Stimulated activated CD8-positive, alpha-beta memory T cell treated with anti-CD3 and anti-CD28 coated beads, Interleukin-4, amount 100 ng/mL, for 24 hours (primary cell): ENCODE measurements at places on chromosomes 2 and 18.

DNA sequence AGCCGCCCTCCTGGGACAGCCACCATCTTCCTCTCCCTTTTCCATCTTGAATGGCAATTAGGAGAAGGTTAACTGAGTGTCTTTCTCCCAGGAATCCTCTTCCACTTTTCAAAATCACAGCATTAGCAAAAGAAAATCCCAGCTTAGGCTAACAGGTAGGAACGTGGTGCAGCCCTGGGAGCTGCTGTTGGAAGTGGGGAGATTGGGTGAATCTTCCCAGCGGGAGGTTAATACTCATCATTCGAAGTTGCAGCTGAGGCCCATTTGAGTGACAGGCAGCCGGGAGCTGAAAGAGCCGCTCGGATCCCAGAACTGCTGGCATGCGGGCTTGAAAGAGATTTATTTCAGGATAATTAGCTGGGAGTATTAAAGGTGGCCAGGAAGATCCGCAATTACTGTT lies 306.0 kb downstream of the BCL11A start:
- DNase-seq: no peak

DNA sequence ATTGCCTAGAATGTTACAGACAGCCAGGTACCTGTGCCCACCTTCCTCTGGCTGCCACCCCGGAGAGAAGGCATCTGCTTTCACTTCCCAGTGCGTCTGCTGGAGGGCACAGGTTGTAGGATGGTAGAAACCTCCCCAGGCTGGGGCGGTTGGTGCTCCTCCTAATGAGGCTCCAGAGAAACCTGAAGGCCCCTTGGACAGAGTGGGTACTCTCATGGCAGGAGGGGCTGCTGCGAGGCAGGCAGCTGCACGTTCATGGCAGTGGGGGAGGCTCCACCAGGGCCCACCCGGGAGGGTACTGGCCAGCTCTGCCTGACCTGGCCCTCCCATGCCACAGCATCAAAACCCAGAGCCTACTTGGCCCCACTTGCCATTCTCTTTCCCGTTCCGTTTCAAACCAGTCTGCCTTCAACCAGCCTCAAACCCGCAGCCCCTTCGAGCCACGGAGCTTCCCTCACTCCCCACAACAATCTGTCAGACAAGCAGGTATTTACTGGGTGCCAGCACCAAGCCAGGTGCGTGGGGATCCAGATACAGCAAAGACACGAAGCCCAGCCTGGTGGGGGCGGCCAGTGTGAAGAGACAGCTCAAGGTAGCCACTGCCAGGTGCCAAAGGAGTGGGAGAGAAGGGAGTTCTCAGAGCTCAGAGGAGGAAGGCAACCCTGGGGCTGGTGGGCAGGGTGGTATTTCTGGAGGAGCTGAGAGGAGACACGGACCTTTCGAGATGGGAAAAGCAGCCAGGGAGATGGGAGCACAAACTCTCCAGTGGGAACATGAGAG lies 229.6 kb downstream of the LOXHD1 start:
- no peak for DNase-seq

- DNase-seq: no peak
Observed at GRCh38 chr2:102376052-102376591, 20.5 kb downstream of the IL18R1 start.

DNA sequence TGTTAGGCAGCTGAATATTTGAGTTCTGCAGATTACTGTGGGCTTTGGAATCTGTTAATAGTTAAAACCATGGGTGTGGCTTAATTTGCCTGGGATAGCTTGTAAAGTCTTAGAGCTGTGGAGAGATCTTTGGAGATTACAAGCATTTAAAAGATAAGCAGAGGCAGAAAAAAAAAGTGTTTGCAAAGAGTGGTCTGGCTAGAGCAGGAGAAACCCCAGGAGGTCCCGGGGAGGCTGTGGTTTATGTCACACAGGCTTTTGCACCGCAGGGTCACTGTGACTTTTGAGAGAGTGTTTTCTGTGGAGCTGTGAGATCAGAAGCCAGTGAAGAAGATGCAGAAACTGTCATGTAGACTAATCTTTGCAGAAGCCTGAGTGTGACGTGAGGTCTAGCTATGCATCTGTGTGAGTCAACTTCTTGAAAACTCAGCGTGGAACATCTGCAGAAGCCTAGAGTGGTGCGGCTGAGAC lies 49.0 kb downstream of the SETBP1 start:
- DNase-seq: peak; percentile 38

DNA sequence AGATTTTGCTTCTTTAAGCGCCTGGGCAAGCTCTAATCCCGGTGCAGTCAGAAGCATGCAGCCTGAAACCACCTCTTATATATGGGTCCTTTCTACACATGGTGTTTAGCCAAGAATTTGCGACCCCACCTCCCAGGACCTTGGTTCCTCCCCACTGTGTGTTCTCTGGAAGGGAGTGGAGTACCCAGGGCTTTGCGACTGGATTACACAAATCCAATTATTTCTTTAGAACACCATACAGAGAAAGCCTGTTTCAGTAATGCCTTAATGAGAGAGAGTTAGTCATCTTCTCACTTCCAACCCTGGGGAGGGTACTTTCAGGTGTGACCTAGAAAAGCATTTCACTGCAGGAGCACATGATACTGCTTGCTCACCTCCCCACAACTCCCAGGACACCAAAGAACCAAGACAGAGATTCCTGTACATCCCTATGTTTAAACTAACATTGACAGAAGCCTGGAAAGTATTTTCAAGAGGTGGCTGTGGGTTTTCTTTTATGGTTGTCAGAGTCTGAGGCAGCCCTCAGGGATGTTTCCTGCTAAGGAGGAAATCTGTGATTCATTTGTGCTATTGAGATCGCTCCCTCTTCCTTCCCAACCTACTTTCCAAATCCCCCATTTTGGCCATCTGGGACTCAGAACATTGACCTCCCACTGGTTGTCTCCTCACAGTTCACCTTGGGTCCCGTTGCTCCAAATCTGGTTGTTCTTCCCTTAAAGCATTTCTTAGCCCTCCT lies at the start of gene CAPN14:
TSS of gene CAPN14 (minus strand) at position 51 of the 736 bp plus-strand sequence. CDS start 12,068 bp downstream, outside the sequence.
- DNase-seq: no peak

DNA sequence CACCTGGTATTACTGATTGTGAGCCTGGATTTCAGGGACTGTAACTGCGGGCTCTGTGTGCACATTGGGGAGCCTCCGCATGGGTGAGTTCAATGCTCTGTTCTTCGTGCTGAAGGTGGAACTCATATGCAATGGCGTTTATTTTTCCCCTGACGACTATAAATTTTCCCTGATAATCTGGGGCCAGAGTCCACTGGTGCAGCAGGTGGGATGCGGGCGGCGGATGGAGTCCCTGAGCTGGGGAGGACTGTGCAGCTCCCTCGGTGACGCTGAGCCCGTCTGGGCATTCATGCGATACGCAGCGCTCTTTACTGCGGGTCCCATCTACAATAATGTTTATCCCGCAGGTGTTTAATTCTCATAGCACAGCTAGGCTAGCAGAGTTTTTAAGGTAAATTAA lies 181.6 kb upstream of the ALKAL2 start:
- DNase-seq: no peak

GRCh38 chr2:232749331-232749730 lies 27.0 kb downstream of the KCNJ13 start:
- no peak for DNase-seq

- no peak for DNase-seq
Observed at GRCh38 chr2:47512581-47513083, 109.7 kb downstream of the MSH2 start.

DNA sequence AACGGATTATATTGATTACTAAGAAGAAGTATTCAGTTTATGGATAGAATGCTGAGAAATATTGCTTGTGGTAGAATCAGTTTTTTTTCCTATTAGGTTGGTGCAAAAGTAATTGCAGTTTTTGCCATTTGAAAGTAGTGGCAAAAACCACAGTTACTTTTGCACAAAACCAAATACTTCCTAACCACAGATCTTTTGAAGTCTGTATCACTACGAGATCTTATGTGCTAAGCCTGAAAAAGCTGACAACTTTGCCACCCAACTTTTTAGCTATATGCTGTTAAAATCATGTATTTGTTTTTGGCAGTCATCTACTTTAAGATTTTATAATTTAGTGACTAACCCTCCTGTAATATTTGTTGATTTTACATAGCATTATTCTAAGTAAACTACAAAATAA lies 24.6 kb downstream of the DNAJC10 start:
- no peak for DNase-seq

- no peak for DNase-seq
Observed at GRCh38 chr2:15818318-15818753, 122.0 kb upstream of the MYCN start.

DNA sequence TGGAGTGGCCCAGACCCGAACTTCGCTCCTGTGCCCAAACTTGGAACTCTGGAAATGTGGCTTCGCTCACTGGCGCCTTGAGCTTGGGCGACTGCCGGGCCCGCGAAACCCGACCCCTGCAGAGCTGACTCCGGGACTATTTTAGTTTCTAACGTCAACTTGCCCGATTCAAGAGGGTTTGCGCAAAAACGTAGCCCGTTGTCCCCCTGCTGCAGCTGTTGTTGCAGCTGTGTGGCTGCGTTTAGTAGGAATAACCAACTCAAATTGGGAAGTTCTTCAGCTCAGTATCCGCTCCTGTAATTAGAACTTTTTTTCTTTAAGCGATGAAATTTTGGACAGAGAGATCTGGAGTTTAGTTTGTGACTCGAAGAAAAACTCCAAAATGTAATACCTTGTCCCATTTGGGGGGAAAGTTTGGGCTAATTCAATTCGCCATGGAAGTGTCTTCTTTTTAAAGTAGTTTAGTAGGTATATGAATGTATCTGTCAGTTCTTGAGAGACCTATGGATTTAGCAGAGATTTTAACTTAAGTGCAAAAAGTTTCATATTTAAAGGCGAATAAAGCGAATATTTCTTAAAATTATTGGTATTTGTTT lies 559 bp downstream of the MYL12A start:
- DNase-seq: no peak

GRCh38 chr2:77831060-77831459 lies 308.9 kb upstream of the LRRTM4 start:
- no peak for DNase-seq

DNA sequence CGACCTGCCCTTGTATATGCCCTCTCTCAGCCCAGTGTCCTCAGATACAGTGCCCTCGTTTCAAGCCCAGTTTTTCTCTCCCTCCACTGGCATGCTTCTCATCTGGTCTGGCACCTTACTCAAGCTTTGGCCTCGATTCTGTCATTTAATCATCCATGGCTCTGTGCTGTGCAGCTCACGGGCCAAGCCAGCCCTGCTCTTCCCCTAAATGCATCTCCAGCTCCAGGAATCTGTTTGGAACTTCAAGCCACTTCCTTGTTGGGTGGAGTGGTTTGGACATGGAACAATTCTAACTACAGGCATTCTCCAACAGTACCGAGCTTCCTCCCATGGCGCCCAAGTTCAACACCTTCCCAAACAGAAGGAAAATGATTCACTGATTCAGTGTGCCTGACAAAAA lies 76.7 kb upstream of the ZNF397 start:
- DNase-seq: no peak

DNA sequence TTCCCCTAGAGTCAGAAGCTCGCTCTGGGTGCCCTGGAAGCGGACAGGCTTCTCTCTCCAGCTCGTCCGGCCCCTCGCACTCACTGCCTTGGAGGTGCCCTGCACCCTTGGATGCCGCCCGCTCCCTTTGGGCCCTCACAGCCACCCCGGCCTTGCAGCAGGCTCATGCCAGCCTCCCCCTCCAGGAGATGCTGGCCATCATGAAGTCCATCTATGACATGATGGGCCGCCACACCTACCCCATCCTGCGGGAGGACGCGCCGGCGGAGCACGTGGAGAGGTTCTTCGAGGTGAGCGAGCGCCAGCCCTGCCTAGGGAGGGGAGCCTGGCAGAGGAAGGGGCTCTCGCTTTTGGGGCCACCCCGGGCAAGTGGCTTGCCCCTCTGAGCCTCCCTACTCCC lies 20.3 kb upstream of the FAHD2A start:
- DNase-seq: no peak

DNA sequence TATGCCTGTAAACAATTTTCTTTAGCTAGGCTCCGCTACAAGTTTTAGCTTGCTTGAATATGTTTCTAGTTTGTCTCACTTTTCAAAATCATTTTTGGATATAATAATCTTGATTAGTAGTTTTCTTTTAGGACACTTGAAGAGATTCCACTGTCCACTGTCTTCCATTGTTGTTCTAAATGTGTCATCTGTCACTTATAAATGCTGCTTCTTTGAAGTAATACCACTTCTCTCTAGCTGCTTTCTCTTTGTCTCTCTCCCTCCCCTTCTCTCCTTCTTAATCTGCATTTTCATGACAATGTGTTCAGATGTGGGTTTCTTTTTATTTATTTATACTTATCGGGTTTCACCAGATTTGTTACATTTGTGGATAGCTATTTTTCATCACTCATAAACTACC lies 73.7 kb upstream of the DPP10 start:
- no peak for DNase-seq

DNA sequence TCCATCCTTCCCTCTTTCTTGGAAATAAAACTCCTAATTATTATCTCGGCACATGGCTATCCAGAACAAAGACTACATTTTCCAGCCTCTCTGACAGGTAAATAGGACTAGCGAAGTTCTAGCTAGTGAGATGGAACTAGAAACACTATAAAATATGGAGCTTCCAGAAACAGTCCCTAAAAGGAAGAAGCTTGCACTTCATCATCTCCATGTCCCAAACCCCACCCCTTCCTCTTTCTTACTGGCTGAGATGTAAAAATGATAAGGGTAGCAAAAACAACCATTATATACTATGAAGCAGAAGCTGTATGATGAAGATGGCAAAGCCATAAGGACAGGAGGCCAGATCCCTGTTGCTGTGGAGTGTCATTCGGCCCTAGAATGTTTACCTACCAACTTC lies 11.7 kb upstream of the ACTR2 start:
- no peak for DNase-seq

GRCh38 chr2:85397925-85398331 lies 12.2 kb downstream of the CAPG start:
- no peak for DNase-seq

DNA sequence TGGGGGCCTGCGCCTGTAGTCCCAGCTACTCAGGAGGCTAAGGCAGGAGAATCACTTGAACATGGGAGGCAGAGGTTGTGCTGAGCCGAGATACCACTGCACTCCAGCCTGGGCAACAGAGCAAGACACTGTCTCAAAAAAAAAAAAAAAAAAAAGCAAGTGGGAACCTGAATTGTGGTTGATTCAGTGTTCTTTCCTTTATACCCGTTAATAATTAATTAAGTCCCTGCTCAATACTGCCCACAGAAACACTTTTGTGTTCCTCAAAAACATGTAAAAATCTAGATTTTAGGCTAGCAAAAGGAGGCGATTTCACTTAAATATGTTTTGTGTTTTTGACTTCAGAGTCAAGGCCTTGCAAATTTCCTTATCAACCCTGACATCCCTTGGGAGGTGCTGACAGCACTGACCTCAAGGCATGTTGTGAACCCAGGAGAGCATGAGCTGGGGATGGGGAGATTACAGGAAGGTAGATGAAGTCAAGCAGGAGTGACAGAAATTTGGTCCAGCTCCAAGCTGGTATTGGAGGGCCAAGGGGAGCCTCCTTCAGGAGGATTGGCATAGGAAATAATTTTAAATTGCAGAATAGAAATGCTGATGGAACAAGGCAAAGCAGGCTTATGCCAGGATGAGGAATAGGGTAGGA lies 89.0 kb upstream of the PNPT1 start:
- no peak for DNase-seq

DNA sequence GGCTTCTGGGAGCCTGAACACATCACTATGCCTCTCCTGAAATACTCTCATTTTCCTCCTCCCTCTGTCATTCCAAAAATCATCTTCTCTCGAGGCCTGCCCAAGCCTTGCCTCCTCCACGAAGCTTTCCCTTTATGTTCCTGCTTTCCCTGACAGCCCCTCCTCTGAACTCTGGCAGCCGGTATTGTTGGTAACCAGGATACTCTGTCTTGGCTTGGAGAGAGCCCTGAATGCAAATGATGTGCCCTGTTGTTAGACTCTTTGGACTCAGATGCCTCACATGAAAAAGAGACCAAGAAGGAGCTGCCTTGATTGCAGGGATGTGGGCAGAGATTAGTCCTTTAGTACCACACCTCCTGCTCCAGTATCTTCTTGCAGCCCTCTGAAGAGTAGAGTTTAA lies 138.5 kb upstream of the DLX2 start:
- DNase-seq: no peak
